ENCODE measurements at places on chromosomes 1 and 21.

- DNase-seq = no peak
Observed at GRCh38 chr1:160330119-160330518, 12.9 kb downstream of the COPA start.

DNA sequence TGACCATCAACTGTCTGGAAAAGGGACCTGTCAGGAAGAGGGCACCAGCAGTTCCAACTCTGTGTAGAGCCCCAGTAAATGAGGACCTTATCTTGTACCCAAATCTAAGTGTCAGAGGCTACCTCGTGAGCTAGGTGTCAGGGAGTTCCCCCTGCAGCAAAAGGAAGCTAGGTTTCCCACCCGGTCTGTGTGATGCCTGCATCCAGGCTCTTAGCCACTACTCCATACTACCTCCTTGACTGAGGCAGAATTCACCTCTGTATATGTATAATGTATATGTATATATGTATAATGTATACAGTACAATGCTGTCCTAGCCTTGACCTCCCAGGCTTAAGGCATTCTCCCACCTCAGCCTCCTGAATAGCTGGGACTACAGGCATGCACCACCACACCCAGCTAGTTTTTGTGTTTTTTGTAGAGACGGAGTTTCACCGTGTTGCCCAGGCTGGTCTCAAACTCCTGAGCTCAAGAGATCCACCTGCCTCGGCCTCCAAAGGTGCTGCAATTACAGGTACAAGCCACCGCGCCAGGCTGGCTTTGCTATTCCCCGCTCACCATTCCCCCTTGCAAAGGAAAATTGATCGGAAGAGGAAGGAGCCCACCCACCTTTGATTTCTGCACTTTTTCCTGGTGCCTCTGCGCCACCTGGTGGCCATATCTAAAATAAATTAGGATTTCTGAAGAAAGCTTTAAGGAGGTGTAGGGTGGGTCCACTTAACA, 15.7 kb upstream of the LUZP1 start:
- peak; percentile 62 for DNase-seq

GRCh38 chr1:117147341-117147831, 25.8 kb upstream of the TRIM45 start:
- DNase-seq = no peak

GRCh38 chr1:77652268-77652667, 30.2 kb downstream of the ZZZ3 start:
- peak; percentile 32 for DNase-seq

DNA sequence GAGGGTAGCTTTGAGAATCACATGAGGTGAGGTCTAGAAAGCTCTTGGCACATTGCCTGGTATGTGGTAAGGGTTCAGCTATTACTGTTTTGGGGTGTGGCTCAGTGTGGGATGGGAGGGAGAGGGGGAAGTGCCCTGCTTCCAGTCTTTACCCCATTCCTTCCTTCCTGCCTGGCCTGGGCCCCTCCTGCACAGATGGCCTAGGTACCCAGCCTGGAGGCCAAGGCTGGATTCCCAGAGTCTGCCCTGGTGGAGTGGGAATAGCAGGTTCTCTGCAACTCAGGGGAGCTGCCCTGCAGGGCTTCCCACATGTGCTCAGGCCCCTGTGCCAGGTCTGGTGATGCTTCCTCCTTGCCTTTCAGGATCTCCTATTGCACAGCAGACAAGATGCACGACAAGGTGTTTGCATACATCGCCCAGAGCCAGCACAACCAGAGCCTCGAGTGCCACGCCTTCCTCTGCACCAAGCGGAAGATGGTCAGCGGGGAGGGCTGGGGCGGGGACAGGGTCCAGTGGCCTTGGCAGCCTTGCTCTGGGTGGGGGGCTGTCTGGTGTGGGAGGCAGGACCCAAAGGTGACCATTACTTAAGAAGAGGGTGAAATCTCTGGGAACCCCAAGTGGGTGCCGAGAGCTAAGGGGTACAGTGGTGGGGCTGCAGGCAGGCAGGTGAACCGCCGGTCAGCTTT, 13.5 kb downstream of the LDLRAP1 start:
- no peak for DNase-seq

DNA sequence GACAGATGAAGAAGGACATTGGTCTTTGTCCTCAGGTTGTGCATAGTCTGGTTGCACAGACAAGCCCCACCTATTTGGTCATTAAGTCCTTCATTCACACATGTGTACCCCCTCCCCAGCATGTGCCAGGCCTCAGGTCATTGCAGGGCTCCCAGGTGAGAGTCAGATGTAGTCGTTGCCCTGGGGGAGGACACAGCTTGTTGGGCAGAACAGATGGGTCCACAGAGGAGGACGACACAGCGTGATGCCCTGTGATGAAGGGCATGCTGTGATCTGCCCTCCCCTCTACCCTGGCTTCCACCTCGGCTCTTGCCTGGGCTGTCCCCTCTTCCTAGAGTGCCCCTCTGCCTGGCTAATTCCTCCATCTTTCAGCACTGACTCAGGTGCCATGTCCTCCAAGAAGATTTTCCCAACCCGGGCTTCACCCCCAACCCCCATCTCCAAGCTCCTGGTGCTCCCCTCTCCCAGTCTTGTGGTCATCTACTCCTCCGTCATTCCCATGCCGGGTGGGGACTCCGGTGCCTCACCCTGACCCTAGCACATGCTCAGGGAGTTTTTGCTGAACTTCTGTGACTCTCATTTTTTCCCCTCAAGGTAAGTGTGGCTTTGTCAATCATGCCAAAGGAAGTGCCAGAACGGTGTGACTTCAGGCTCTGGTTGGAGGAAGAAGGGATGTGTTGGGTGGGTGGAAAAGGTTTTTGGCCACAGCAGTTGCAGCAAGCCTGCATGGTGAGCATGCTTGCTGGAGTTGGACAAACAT, 220.5 kb downstream of the FOXD2 start:
- DNase-seq = no peak

- DNase-seq = peak; percentile 48
Observed at GRCh38 chr1:97137862-97138514, 416.4 kb downstream of the PTBP2 start.

- DNase-seq = no peak
Observed at GRCh38 chr1:230633469-230633868, 8.8 kb upstream of the COG2 start.

- DNase-seq = no peak
Observed at GRCh38 chr1:117015724-117016123, 14.2 kb downstream of the CD101 start.

DNA sequence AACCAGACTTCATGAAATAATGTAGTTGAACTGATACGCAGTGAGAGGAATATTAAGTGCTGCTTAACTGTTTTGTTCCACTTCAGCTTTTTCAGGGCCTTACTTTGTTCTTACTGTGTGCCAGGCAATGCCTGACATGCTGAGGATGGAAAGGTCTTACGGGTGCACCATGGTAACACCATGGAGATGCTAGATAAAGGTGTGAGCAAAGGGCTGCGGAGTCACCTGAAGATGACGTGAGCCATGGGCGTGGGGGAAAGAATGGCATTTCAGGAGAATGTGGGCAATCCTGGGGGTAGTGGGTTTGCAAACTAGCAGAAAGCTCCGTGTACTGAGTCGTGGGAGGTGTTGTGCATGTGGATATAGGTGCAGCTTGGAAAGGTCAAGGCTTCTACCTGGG, 27.3 kb downstream of the MAN1C1 start:
- no peak for DNase-seq

- DNase-seq = no peak
Observed at GRCh38 chr1:42418516-42418915, 37.3 kb downstream of the ZMYND12 start.

- no peak for DNase-seq
Observed at GRCh38 chr1:94033849-94034248, 87.1 kb downstream of the ABCA4 start.

DNA sequence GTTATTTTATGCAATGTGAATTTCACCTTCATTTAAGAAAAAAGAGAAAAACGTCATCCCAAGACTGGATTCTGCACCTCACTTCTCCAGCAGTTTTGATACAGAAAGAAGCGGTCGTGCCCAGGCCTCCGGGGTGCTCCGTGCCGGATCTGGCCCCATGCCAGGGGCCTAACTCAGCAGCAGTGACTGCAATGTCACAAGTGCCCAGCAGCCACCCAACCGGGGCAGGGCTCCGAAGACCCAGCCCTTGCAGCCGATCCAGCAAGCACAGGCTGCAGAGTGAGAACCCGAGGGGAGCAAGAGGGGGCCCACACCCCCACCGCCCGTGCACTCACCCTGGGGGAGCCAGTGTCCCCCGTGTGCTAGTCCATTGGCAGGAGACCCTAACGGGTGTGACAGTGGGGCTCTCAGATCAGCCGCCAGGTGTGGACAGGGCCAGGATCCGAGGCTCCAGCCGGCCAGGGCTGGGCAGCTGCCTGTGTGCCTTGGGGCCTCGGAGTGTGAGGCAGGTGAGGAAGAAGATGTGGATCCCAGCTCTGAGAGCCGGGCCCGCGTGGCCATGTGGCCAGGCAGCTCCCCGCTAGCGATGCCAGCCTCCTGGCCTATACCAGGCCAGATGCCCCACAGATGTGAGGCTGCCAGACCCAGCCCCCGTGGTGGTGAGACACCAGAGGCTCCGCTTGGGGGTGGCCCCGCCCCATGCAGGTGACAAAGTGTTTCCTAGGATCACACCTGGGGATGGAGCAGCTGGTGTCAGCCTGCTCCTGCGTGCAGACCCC, 60.6 kb downstream of the MEGF6 start:
- no peak for DNase-seq

DNA sequence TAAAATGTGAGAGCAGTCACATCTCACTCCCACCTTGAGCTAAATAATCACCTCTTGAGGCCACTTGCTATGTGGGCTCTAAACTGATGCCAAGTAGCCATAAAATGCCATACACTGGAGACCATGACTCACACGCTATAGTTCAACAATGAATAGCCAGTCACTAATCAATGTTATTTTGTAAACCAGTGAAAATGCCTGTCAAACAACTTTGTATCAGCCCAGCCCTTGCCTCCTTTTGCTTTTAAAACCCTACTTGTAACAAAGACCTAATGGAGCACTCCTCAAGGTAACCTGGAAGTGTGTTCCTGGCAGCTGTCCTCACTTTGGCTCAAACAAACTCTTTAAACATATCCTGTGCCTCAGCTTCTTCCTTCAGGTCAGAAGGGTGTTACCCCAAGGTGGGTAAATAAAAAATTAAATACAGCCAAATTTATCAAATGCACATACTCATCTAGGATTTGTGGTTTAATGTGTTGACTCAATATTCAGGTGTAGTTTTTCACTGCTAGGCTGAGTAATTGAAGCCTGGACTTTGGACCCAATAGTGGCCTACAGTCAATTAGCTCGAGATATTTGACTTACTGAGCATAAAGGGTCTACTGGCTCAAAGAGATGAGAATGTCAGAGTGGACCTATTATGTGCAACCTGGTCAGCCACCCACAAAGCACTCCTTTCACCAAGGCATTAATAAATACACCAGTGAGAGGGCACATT, 154.3 kb downstream of the COQ8A start:
- DNase-seq = no peak

- no peak for DNase-seq
Observed at GRCh38 chr1:27416387-27417111, 24.1 kb downstream of the GPR3 start.

DNA sequence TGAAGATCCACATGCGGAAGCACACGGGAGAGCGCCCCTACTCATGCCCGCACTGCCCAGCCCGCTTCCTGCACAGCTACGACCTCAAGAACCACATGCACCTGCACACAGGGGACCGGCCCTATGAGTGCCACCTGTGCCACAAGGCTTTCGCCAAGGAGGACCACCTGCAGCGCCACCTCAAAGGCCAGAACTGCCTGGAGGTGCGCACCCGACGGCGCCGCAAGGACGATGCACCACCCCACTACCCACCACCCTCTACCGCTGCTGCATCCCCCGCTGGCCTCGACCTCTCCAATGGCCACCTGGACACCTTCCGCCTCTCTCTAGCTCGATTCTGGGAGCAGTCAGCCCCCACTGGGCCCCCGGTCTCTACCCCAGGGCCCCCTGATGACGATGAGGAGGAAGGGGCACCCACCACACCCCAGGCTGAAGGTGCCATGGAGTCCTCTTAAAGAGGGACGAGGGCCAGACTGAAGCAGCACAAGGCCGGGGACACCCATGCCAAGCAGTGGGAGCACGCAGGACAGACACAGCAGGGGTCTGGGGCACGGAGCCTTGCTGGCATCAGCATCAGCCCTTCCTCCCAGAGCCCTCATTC, 13.7 kb downstream of the ZBTB7B start:
- no peak for DNase-seq

- no peak for DNase-seq
Observed at GRCh38 chr1:112866151-112866550, 89.8 kb downstream of the SLC16A1 start.

DNA sequence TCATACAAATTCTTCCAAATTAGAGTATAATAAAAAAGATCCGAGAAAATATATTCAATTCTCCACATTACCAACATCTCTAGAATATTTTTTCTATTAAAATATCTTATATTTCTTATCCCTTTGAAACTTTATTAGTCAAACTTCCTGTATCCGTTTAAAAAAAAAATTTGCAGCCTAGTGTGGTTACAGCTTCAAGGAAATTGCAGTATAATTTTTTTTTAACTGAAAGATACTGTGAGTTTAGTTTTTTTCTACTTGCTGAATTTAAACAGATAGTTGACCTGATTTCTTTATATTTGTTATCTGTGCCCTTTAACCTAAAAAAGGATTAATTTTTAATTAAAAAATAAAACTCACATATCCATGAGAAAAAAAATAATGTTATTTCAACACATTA, 1.5 kb downstream of the RGS18 start:
- DNase-seq = no peak

GRCh38 chr1:183685112-183685713, 32.1 kb upstream of the APOBEC4 start:
- DNase-seq = no peak

DNA sequence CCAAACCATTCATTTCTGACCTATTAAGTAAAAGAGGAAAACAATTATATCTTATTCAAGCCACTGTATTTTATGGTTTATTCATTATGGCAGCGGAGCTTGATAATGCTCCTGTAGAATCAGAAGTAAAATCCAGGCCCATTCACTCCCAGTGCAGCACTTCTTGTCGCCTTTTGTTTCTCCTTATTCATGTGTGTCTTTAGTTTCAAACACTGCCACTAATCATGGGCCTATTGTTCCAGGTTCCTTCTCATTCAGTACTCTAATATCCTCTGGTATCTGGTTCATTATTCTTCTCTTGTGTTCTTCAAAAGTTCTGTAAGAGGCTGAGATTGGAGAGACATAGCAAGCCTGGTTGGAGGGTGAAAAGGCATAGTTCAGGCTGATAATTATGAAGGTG, 218.3 kb downstream of the LRRIQ3 start:
- DNase-seq = no peak

GRCh38 chr1:51314974-51315373, 15.4 kb downstream of the TTC39A start:
- DNase-seq = no peak

DNA sequence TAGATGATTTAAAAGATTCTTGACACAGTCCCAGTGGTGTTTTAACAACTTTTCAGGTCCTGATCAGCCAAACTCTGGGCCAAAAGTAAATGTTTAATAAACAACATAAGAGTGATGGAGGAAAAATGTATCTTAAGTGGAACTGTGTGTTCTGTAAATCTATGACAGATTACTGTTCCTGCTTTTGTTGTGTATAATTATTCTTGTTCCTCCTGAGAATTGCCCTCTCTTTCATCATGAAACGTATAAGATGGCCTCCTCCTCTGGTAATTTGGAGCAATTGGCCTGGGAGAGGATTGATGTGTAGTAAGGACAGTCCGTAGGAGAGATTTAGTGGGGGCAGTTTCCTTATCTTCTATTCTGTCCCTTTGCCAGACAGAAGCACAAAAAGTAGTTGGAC, 34.5 kb downstream of the GALNT2 start:
- no peak for DNase-seq

GRCh38 chr1:159170639-159171038, 776 bp upstream of the CADM3 start:
- DNase-seq = no peak
